NCI-H1436 treated with DMSO at 0.1 percent for 48 hours (cell line): ENCODE measurements at places on chromosomes 11 and 22.

GRCh38 chr22:41511521-41511968 lies 32.7 kb downstream of the POLR3H start:
- DNase-seq = no peak

- DNase-seq = no peak
Measured at GRCh38 chr22:29308791-29309262, 2.4 kb downstream of the GAS2L1 start.

DNA sequence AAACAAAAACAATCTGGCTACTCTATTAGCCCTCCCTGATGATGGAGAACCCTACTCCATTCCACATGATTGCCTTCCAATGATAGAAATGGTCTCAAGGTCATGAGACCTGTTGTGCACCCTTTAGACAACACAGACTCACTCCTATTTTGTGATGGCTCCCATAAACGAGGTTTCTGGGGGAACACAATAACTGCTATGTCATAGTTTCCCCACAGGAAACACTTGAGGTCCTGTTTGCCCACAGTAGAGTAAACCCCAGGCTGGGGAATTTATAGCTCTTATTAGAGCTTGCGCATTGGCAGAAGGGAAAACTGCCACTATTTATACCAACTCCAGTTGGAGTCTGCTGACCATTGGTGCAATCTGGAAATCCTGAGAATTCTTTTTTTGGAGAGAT lies 28.7 kb downstream of the MIF start:
- no peak for DNase-seq

- DNase-seq = no peak
Measured at GRCh38 chr22:49768077-49768910, 59.4 kb downstream of the BRD1 start.

DNA sequence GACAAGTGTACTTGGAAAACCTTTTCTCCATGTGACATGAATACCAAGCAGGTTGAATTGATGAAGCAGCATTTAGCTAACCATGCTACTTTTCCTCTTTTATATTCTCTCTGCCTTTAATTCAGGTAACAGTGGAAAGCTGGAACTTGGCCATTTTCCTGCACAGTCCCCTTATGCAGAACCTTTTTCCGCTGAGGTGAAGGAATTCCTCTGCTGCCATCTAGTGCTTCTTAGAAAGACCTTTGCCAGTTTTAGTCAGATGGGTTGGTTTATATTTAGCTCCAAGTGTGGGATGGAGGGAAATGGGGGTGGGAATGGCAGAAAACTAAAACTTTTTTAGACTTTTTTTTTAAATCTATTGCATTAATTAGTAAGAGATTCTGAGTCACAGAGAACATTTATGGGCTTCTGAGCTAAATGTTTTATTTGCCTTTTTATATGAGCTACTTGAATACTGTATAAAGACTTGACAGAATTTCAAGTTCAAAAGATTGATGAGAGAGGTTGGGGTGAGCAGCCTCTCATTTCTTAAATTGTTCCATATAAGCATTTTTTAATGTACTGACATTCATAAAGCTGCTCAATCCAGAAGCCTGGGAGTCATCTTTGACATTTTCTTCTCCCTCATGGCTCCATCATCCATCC lies 153.9 kb upstream of the ZC3H12C start:
- DNase-seq = no peak

- no peak for DNase-seq
Measured at GRCh38 chr22:50157709-50158375, 12.7 kb upstream of the PANX2 start.

DNA sequence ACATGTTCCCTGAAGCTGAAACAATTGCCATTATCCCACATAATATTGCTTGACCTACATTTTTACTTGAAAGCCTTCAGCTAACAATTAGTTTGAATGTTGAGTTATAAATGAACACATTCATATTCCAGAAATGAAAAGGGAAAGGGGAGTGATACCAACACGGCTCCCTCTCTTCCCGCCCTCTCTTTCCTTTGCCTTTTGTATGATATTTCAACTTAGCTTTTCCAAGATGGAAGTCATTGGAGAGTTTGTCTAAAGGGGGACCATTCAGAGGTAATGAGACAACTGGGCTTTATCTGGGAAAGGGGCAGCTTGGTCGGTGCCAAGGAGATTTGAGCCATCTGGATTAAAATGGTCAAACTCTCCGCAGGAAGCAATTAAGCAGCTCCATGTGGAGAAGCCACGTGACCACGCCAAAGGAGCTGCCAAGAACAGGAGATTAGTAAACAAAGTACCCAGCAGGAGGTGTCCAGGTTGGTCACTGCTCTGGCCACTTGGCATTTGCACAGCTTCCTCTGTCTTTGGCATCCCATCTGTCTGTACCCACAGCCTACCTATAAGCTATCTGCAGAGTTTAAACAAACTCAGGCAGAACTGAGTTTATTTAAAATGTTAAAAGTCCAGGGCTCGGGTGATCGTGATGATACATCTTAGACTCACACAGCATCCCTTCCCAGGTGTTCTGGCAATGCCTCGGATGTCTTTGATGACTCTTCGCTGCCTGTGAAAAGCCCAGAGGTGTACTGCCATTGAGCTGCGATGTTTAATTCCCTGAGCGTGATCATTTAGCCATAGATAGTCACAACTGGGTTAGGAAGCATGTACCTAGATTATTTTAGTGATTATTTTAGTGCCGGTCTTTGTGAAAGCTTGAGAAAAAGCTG lies 735.9 kb downstream of the NTM start:
- DNase-seq = no peak

DNA sequence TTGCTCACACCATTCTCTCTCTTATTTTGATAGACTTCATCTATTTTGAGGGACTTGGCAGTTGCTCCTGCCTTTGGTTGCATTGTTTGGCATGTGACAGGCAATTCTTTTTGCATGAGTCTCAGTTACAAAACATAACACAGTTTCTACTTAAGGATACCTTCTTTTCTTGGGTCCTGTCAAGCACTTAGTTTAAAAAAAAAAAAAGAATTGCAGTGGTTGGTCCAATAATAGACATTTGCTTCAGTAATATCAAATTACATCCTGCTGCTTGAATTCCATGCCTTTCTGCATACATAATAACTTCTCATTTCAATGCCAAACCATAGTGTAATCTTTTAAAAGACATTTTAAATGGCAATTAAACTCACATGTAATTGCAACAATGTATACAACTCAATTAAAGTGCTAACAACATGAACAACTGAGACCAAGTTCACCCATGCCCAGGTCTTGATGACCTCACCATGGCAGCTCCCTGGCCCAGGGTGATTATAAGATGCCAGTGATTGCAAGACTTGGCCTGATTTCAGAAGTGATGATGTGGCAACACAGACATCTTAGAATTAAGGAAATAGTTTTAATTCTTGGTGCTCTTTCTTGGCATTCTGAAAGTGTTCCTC lies 32.2 kb upstream of the PLET1 start:
- no peak for DNase-seq

GRCh38 chr11:64207256-64208085 lies 950 bp downstream of the FERMT3 start:
- no peak for DNase-seq

DNA sequence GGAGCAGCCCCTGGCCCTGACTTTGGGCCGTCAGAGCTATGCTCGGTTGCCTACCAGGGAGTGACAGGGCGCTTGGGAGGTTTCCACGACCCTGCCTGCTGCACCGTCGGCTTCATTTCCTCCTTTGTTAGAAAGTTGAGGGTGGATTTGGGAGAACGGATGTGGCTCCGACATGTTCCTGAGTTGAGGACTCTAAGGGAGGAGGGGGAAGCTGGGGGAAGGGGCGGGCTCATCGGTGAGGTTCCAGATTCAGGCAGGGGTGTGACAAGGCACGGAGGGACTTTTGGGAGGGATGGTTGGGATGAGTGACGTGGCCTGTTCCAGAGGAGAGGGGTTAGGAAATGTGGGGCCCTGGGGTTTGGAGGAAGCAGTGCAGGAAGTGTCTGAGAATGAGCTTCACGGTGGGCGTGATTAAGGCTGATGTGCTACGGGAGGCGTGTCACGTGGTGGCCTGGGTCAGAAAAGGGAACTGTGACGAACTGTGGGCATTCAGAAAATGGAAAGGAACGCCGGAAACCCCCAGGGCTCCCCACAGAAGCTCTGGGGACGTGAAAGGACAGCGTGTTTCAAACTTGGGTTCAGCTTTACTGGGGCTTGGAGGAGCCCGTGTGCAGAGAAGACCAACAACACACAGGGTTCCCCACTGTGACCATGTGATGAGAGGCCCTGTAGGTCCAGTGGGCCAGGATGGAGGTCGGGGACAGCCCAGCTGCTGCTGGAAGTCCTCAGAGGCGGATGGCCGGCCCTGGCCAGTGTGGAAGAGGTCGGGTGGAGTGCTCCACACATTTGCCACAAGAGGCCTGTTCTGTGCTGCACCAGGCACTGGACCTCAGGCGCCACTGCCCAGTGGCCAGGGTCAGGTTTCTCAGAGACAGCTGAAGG lies 2.8 kb downstream of the PARVB start:
- DNase-seq = no peak

GRCh38 chr22:50115693-50116092 lies 25.9 kb downstream of the MOV10L1 start:
- DNase-seq = no peak

DNA sequence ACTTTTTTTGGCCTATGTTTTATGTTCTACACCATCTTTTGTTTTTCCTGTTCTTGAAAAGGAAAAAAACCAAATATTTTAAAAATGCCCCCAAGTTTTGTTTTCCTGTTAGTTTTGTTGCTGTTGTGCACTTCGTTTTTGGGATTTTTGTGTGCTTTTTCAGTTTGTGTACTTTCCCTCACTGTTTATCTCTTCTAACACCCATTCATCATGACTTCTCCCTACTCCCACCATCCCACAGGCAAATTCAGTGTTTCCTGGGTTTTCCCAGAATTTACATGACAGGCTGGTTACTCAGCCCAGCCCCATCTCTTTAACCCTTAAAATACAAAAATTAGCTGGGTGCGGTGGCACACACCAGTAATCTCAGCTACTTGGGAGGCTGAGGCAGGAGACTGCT lies 15.6 kb downstream of the TMEM123 start:
- no peak for DNase-seq
